ENCODE measurements at places on chromosomes 2 and 18.
A peak's percentile ranks its signal among the peaks of the same experiment; 100 is the strongest.

GRCh38 chr2:46982351-46983064 lies 66.9 kb upstream of the MCFD2 start:
- no peak for DNase-seq

DNA sequence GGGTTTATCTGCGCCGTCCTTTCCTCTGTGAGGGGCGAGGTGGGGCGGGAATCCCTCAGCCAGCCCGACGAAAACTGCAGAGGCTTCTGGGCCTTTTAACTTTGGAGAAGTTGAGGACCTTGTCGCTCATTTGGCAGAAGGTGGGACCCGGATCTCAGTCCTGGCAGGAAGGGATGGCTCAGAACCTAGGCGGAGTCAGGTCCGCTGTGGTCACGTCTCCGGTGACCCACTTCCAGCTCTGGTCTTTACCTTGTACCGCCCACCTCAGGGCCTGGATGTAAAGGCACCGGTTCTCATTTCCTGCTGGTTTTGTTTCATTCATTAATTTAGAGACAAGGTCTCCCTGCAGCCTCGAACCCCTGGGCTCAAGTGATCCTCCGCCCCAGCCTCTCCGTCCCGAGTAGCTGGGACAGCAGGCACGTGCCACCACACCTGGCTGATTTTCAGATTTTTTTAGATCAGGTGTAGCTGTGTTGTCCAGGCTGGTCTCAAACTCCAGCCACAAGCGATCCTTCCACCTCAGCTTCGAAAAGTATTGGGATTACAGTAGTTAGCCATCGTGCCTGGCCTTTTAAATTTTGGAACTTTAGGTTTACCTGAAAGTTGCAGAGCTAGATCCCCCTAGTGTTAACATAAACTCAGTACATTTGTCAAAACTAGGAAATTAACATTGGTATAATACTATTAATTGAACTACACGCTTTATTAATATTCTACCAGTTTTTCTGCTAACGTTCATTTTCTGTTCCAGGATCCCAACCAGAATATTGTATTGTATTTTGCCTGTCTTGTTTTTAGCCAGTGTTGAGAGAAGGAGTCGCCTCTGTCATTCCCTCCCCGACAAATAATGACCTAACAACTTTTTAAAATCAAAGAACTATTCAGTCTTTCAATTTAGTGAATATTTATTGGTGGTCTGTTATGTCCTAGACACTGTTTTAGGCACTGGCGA lies 852 bp downstream of the POLI start:
- DNase-seq, result peak; percentile 53

- peak; percentile 69 for DNase-seq
These were observed 104.9 kb downstream of the MBD2 start for GRCh38 chr18:54119524-54120019.

DNA sequence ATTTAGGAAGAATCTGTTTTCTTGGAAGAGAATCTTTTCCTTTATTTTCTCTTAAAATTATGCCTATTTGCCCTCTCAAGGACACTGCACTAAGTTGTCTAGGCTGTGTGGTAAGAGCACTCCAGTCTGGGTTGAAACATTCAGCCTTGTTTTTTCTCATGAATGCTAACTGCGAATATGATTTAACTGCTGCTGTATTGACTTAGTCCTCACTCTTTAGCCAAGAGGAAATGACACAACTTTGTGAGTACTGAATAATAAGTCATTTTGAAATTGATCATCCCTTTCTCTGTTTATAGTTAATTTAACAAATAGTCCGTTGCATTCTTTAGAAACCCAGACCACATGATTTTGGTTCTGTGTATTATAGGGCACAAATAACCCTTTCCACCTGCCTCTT lies 4.5 kb upstream of the RND3 start:
- DNase-seq, result no peak

- no peak for DNase-seq
These were observed 45.8 kb downstream of the LIMS1 start for GRCh38 chr2:108580050-108580449.

- DNase-seq, result peak; percentile 94
These were observed 253.1 kb downstream of the DYM start for GRCh38 chr18:49207361-49207760.

DNA sequence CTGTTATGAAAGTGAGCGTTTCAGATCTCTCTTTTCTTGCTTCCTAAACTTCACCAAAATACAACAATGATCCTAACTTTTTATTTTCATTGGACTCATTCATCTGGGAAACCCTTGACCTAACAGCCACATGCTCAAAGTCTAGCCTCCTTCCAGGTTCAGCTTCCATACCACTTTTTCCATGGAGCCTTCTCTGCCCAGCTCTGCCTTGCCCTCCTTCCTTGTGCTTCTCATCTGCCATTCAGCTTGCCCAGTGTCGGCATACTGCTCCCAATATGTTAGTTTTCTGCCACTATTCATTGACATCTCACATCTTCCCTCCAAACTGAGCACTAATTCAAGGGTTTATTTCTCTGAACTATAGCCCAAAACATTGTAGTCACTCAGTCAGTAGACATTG lies 214.7 kb downstream of the RAD51AP2 start:
- DNase-seq, result peak; percentile 37

DNA sequence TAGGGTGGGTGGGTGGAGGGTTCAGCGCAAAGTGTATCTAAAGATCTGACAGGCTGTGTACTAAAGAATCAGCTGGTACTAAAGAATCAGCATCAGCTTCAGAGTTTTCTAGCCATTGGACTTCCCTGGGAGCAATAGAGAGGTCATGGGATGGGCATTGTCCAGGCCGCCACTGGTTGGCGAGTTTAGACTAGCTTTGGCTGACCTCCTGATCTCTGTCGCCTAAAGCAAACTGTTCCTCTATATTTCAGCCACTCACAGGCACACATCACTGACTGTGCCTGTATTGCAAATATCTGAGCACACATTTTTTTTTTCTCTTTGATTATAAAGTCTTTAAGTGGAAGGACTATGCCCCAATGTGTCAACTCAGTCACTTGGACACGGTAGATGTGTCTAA lies 267.8 kb upstream of the SKOR2 start:
- DNase-seq, result no peak

- no peak for DNase-seq
These were observed 15.4 kb downstream of the NCKAP5 start for GRCh38 chr2:133552821-133553220.

DNA sequence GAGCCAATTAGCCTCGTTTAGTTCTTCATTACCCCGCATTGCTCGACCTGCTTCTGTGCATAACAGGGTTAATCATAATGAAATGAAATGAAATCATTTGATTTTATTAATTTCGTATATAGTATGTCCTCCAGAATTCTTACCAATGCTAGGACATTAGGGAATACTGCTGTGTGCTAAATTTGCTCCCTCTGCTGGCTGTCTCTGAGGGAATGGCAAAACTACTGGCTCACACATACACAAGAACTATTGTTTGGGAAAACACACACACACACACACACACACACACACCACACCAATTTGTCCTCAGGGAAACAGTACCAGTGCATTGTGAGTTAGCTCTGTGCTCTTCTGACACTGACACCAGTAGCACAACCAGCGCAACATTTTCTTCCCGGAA lies 273.3 kb upstream of the TCF4 start:
- DNase-seq, result peak; percentile 9

DNA sequence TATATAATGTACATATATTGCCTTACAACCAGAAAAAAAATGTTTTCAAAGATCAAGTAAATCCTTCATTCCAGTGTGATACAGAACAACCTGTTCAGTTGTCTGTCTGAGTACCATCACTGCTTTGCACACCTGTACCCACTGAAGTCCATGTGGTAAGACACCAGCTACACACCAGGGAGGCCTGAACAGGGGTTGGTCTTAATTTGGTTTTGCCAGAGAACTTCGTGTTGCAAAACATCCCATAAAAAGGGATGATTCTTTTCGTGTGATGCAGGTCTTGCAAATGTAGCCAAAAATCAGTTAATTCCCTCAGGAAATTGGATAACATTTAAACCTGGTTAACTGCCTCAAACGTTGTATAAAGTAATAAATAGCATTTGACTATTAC lies 73.7 kb upstream of the SLC1A4 start:
- no peak for DNase-seq

- no peak for DNase-seq
These were observed 445.8 kb upstream of the RAB12 start for GRCh38 chr18:8163286-8163959.

- no peak for DNase-seq
These were observed 31.2 kb upstream of the ITGAV start for GRCh38 chr2:186558512-186559276.

- no peak for DNase-seq
These were observed 8.4 kb downstream of the ITSN2 start for GRCh38 chr2:24351981-24352380.

All from kidney glomerular epithelial cell (primary cell).